Activated T-helper 1 cell treated with anti-CD3 and anti-CD28 coated beads, Interleukin-2, amount 50 U/mL, for 16 hours (primary cell): ENCODE measurements at places on chromosomes 11 and 22.

DNA sequence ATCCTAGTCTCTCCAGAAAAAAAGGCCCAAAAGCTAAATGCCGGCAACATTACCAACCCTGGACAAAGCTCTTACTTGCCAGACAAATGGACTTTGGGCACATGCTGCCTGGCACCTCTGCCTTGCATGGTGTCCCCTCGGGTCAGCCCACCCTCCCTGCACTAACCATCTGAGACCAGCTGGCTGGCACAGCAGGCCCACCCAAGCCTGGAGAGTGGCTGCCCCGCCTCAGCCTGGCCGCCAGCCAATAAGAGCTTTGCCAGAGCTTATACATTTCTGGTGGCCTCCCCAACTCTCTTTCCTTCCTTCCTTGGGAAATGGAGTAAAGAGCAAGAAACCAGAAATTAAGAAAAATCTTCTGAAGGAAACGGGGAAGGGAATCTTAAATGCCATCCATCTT, 24.5 kb downstream of the MCHR1 start:
- no peak for DNase-seq

DNA sequence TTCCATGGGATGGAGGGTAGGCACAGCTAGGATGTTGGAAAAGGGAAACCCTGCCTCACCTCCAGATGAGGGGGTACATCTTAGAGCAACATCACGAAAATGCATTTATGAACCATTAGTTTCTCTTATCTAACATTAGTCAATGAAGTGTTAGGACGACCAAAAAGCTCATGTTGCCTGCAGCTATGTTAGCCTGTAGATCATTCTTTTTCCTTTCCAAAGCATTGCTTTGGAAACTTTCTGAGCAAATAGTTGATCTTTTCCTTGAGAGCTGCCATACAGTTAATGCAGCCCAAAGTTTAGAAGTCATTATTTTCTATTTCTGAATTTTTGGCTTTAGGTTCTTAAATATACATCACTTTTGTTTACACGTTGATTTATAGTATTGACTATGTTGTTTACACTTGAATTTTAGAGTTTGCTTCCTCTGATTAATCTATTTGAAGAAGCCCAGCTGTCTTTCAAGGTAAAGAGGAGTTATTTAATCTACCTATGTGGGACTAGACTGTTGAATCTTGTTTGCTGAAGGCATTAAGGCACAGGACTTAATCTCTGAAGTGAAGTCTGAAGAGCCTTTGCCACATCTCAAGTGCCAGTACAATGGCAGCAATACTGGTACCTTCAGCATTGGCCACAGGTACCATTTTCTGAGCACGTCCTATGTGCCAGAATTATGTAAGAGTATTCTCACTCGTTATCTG, 11.0 kb downstream of the POU2AF3 start:
- DNase-seq: no peak

DNA sequence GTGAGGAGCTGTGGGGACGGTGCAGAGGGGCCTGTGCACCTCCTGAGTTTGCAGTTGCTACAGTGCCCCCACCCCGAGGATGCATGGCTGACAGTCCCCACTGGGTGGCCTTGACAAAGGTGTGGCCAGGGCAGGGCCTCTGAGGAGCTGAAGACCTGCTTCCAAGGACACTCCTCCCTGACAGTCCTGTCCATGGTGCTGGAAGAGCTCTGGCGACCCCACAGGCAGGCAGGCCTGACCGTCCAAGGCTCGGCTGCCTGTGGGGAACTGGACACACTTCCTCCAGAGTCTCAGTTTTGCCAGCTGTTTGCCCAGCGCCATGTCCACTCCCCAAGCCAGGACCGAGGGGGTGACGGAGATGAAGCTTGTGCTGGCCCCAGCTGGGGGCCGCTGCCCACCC, 32.7 kb downstream of the BRSK2 start:
- no peak for DNase-seq

DNA sequence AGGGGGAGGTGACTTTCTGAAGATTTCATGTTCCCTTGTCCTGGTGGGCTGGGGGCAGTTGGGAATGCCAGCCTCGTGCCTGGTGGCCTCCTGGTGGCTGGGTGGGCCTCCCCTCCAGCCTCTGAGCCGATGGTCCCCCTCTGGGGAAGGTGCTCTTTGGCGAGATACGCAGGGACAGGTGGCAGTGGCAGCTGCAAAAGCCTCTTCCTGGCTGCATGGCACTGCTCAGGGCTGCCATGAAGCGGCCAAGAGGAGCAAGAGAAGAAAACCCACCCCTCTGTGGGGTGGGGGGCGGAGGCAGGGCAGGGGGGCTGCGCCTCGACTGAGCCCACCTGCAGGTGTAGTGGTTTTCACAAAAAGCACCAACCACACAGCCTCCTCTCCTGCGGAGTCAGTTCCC, 61.8 kb upstream of the PHF21B start:
- no peak for DNase-seq

GRCh38 chr11:34238533-34238932, 119.3 kb downstream of the ABTB2 start:
- no peak for DNase-seq

GRCh38 chr11:111062420-111062819, 183.1 kb upstream of the POU2AF2 start:
- no peak for DNase-seq

DNA sequence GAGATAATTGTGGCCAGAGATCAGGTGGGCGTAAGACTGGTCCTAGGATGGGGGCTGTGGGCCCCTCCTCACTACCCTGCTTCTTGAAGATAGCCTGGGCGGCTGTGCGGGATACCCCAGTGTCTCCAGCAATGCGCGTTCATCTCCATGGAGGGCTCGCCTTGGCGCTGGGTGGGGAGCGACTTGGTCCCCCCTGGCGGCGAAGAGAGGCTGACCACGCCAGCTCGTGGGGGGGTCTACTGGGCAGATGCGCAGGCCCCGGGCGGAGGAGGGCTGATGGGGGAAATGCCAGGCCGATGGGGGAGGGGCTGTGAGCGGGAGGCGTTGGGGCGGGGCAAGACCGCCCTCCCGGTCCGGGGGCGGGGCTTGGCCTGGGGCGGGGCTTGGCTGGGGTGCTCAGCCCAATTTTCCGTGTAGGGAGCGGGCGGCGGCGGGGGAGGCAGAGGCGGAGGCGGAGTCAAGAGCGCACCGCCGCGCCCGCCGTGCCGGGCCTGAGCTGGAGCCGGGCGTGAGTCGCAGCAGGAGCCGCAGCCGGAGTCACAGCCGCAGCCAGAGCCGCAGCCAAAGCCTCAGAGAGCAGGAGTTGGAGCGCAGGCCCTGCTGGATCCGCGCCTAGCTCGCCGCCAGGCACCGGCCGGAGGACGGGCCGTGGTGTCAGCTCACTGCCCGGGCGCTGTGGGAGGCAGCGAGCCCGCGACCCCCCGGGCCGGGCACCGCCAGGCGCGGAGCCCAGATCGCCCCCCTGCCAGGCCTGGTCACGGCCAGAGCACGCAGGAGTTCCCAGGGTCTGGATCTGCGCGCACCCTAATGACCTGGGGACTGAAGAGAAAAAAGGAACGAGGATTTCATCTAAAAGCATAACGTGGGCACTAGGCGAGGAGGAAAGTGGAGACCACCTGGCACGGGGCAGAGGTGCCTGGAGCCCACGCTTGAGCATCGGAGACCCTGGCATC, at the start of gene SLC35E4:
Gene SLC35E4 (plus strand): TSS at position 509 of the 953 bp plus-strand sequence. CDS start 670 bp downstream, outside the sequence.
- peak; percentile 93 for DNase-seq

GRCh38 chr11:119356349-119357031, 10.0 kb upstream of the MFRP start:
- peak; percentile 47 for DNase-seq

GRCh38 chr11:9057888-9058287, 33.5 kb downstream of the SCUBE2 start:
- no peak for DNase-seq

DNA sequence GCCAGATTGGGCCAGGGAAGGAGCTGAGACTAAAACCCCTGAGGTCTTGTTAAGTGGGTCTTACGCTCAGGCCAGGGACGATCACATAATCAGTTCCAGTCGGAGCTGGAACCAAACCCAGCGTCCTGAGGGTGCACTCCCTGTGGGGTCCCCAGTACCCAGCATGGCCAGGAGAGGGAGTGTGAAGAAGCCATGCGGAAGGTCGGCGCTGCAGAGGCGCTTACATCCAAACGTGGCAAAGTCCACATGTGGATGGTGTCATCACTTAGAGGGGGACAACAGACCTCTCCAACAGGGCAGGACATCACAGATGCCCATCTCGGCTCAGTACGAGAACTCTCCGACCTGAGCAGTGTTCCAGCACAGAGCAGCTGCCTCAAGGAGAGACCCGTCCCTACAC, 8.3 kb downstream of the ATP5MGL start:
- no peak for DNase-seq

DNA sequence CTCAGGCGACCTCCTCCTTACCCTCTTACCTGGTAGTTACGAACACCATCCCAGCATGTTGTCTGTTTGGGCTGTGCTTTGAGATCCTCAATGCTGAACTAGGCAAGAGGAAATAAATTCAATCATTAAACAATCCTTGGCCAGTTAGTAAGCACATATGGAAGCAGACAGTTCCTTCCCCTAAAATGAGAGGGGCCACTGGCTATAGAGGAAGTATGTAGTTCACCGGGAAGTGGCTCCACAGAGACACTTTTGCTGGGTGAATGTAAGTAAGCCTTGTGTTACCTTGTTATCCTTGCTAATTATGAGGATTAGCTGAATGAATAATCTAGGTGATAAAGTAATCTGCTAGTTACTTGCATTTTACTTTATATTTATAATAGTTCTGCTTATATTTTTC, 2.9 kb downstream of the THYN1 start:
- no peak for DNase-seq
